ENCODE measurements at places on chromosomes 12 and 14.

DNA sequence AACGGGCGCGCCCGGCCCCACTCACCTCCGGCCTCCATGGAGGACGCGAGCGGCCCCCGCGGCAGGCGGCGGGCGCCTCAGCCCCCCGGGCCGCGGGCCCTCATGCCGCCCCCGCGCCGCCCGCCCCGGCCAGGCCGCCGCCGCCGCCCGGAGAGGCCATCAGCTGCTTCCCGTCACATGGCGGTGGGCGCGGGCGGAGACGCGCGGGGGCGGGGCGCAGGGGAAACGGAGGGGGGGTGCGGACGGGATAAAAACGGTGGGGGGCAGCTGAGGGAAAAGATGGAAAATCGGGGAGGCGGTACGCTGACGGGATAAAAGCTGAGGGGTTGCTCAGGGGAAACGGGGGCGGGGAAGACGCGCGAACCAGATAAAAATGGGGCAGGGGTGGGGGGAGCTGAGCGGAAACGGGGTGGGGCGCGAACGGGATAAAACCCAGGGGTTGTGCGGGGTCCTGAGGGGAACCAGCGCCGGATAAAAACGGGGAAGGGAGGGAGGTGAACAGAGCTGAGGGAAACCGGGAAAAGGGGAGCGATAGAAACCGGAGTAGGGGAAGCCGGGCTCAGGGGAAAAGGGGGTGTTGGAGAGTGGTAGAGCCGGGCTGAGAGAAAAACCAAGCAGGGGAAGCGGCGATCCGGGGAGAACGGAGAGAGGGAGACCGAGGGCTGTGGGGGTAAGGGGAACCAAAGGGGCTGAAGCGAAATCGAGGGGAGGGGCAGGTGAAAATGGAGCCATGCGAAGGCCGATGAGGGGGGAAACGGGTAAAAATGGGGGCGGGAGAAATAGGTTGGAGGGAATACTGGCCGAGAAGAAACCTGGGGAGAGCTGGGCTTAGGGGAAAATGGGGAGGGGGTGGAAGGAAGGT lies at the start of gene WSB2:
Gene WSB2 (minus strand): TSS at position 169 of the 862 bp plus-strand sequence. CDS start 131 bp downstream, at position 38.
- DNase-seq: peak; percentile 68

- no peak for DNase-seq
Measured at GRCh38 chr14:22232486-22232885, 356.5 kb downstream of the DAD1 start.

GRCh38 chr14:54467280-54467679 lies 21.5 kb downstream of the GMFB start:
- no peak for DNase-seq

DNA sequence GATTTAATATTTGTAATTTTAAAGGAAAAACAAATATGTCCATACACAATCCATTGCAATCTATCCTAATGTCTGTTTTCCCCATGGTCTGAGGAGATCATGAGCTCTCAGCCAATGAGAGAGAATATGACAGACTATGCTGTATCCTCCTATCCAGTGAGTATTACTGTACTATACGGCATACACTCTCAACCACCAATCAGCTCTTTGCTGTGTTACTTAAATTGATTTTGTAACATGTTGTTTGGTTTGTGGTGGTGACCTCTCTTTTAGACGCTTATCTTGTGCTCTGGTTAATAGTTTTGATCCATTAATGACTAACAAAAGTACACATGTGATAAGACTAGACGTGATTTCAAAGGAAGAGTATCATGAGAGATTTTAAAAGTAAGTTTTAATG lies 231.5 kb upstream of the FOXN3 start:
- no peak for DNase-seq

DNA sequence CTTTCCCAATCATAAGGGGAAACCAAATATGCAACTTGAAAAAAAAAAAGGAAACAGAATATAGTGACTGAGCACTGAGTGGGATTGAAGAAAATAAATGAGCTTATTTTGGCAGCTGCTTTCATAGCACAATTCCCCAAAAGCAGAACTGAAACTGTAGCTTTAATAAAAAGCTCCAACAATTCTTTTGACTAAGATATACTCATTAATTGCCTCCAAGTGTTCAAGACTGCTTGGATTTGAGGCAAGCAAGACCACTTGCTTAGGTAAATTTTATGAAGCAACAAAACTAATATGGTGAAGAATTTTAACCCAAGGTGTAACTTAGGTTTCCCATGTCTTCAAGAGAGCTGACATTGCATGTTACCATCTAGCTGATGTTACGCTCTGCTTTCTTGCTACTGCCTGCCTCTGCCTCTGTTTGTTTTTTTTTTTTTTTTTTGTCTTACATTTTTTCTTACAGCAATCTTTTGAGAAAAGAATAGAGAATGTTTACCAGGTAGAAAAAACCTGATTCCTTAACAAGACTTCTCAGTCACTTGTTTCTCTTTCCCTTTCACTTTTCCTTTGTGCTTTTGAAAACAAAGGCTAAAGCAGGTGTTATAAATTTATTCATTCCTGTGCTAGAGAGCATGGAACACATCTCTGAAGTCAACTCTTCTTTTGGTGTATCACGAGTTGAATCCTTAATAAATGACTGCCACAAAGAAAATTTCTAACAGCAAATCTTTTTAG lies 134.4 kb downstream of the BCAT1 start:
- peak; percentile 8 for DNase-seq

DNA sequence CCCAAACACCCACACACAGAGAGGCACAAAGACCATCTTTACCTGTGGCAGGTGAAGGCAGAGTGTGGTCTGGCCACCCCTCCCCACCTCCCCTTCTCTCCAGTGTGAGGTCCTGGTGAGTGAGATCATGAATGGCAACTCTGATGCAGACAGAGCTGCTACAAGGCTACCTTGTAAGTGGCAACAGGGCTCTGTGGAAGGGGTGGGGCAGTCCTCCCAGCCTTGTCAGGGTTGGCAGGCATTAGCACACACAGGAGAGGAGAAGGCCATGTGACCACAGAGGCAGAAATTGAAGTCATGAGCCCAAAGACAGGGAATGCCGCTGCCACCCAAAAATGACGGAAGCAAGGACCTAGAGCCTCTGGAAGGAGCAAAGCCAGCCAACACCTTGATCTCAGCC lies 30.7 kb downstream of the VWF start:
- no peak for DNase-seq

DNA sequence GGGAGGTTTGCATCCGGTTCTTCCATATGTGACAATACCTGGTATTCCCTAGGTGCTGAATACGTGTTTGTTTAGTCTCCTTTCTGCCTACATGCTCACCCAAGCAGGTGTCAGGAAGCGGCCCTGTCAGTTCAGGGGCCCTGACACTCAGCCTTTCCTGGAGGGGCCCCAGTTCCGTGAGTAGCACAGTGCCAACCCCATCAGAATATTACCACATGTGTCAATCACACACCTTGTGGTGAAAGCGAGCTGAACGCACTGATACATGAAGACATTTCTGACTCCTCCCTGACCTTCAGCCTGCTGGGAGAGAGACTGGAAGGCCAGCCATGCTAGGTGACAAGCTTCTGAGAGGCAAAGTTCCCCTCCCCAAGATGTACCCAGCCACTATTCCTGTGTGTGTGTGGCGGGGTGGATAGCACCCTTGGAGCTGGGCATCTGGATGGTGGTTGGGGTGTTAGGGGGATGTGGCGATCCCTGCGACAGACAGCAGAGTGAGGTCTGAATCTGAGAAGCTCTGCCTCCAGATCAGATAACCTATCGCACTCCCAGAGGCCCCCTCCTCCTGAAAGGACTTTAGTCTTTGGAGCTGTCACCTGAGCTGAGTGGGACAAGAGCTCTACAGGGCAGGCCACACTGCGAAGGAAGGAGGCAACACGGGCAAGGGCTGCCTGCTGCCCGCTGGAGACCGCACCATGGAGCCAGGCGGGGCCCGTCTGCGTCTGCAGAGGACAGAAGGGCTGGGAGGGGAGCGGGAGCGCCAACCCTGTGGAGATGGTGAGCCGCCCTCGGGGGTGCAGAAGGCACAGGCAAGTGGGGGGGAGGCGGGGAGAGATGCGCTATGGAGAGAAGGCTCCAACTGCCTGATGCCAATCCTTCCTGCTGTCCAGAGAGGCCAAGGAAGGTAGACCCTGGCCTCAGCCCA lies at the start of gene SOAT2:
Gene SOAT2 (plus strand): TSS at position 604 of the 925 bp plus-strand sequence. CDS start 92 bp downstream, at position 696.
- no peak for DNase-seq

DNA sequence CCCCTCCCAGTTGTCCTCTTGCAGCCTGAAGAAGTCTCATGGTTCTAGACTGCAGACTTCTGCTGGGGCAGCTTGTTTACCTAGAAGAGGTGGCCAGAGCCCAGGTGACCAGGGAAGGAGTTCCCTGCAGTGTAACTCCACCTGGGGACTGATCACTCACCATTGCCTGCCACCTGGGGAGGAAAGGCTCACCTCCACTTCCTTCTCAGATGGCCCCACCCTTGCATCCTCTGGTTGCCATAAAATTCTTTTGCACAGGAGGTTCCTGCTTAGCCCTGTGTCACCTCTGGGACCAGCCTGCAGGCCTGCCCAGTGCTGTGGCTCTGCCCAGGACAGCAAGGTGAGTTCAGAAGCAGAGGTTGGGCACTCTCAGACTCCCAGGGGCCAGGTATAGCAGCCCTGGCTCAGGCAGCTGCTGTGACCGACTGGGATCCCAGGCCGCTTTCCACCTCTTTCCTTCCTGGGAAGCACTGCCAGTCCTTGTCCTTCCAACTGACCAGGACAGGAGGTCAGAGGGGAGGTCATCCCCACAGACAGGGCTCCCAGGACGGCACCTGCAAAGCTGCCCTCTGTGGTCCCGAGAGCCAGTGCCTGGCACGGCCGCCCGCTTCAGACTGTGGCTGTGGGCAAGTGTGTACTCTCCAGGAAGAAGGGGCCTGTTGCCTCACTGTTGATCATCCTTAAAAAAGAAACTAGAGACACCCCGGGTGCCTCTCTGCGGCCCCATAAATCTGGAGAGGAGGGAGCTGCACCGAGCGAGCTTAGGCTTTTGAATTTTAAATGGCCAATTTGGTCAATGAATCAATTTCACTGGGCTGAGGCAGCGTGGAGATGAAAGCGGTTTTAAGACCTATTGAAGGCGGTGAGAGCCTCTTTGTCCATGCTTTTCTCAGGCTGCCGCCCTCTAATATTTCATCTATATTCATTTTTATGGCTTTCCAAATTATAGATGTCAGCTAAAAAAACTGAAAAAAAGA lies 79.5 kb upstream of the C14orf180 start:
- DNase-seq: no peak

- DNase-seq: no peak
Measured at GRCh38 chr12:122082621-122083356, 4.2 kb downstream of the MLXIP start.

GRCh38 chr14:101508196-101508947 lies 52.9 kb upstream of the DIO3 start:
- DNase-seq: no peak

- no peak for DNase-seq
Measured at GRCh38 chr14:31307618-31308017, 100.0 kb upstream of the HECTD1 start.

GRCh38 chr14:95275494-95275893 lies 44.2 kb downstream of the CLMN start:
- no peak for DNase-seq

GRCh38 chr12:24854908-24855307 lies 94.0 kb downstream of the BCAT1 start:
- no peak for DNase-seq

- no peak for DNase-seq
Measured at GRCh38 chr12:70427611-70428010, 61.5 kb downstream of the KCNMB4 start.

DNA sequence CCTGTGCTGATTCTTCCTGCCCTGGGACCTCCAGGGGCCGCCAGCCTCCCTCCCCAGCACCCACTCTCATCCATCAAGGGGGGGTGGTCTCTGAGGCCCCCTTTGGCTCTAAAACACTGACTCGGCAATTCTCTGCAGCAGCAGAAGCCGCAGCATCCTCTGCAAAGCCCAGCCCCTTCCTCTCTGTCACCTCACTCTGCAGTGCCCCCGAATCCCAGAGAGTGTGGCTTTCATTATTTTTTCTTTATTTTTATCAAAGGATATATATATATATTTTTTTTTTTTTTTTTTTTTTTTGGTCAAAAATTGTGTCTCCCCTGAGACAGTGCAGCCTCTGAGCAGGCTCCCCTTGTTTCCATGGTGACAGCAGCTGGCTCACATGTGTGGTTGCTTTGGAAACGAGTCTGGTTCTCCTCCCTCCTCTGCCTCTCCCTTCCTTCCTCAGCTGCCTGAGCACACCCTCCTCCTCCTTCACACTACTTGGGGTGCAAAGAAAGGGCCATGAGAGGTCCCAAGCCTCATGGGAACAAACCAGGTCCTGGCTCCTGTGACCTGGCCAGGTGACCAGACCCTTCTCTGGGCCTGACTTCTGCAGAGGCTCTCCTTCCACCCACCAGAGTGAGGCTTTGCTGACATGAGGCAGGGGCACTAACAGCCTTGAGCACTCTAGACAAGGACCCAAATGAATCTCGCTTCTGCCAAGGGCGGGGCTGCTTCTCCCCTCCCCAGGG lies 100.5 kb downstream of the LRRC74A start:
- peak; percentile 47 for DNase-seq

Data from right kidney (tissue), 9 donors.